ENCODE measurements at places on chromosomes 12 and 14.

DNA sequence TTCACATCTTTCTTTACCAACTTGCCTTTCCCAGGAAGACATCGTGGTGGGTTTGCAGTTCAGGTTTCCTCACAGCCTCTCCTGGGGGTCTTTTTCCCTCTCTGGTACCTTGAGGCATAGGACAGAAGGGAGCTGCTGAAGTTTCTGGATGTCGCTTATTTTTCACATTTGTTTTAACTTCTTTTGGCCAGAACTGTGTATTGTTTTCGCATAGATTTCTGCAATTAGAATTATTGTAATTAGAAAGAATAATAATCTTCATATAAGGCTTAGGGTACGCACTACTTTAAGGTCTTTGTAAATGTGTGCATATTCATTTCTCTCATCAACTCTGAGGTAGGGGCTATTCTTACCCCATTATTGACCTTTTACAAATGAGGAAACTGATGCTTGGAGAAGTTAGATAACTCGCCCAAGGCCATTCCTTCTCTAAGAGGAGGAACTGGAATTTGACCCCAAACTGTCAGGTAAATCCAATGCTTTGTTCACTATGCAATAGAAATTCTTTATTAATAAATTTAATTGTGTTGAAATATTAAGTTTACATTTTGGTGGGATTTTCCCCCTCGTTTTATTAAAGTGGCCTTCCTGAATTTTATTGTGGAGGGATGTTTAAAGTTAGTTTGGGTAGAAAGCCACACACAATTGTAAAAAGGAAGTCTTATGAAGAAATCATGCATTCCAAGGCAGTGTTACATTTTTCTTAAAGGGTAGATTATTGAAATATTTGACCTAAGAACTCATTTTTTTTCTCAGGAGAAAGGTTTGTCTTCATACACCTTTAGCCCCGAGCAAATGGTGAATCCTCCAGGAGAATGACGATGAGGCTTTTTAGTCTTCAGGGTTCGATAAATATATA is 12.1 kb upstream of the SLC38A2 start:
- DNase-seq = no peak

DNA sequence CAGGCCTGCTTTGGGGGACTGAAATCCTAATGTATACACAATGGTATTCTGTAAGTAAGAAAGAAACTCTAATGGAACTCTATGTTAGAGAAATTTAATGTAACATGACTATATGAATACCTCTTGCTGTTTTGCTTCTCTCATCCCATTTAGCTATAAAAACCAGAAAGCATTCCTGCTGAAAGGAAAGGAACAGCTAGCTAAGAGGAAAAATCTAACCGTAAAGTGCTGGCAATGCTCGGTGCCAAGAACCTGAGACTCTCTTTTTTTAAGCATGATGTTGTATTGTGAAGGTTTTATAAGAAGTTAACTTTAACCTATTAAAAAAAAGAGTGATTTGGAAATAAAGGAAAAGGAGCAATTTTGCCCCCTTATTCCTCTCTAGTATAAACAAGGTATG is 75.6 kb upstream of the DACT1 start:
- no peak for DNase-seq

- DNase-seq = no peak
Measured at GRCh38 chr12:105983622-105984320, 155.0 kb downstream of the NUAK1 start.

GRCh38 chr12:21296751-21297406 is 37.8 kb downstream of the SLCO1A2 start:
- DNase-seq = no peak

GRCh38 chr12:13887779-13888388 is 93.5 kb downstream of the GRIN2B start:
- DNase-seq = no peak

DNA sequence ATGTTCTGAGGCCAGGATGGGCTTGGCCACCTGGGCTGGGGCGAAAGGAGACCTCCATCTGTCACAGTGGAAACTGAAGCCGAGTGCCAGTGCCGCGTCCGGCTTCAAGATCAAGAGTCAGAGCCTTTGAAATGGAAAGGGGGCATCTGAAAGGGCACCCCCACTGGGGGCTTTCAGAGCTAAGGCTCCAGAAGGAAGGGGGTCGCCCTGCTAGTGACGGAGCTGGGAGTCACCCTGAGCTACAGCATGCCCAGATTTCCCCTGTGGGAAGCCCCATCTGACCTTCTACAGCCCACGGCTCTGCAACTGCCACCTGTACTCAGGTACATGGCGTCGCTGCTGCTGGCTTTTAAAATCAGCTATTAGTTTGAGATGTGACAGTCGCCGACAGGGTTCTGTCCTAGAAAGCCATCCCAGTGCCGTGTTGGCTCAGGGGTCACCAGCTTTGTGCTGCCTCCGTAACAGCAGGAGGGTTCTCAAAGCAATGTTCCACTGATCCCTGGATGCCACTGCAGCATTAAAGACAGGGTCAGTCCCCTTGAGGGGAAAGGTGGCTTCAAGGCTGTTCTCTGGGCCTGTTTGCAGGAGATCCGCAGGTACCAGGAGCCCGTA is 31.5 kb downstream of the CCNK start:
- no peak for DNase-seq

DNA sequence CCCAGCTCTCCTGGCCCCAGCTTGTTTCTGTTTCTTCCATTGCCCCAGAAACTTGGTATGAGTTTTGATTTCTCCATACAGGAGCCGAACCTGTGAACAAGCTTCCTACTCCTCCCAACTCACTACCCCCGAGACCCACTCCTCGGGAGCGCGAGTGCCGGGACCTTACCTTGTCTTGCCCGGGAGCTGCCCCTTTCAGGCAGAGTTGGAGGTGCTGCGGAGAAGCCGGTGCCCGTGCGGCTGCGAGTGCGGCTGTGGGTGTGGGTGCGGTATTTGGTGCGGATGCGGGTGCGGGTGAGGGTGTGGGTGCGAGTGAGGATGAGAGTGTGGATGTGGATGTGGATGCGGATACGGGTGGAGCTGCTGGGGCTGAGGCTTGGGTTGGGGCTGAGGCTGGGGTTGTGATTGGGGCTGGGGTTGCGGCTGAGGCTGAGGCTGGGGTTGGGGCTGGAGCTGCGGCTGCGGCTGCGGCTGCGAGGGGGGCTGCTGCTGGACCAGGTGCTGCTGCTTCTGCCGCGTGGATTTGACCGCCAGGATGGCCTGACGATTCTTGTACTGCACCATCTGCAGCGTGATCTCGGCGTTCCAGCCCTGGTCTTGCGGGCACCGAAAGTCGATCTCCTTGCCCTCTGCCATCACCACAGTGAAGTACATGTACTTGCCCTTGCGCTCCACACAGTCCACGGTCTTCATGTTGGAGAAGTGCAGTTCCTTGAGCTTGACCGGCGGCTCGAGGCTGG is 1.1 kb downstream of the PHLDA1 start:
- DNase-seq = no peak

- DNase-seq = no peak
Measured at GRCh38 chr12:126627596-126627995, 1562.4 kb downstream of the AACS start.
